GM04504 (cell line): ENCODE measurements at places on chromosomes 16 and 17.

DNA sequence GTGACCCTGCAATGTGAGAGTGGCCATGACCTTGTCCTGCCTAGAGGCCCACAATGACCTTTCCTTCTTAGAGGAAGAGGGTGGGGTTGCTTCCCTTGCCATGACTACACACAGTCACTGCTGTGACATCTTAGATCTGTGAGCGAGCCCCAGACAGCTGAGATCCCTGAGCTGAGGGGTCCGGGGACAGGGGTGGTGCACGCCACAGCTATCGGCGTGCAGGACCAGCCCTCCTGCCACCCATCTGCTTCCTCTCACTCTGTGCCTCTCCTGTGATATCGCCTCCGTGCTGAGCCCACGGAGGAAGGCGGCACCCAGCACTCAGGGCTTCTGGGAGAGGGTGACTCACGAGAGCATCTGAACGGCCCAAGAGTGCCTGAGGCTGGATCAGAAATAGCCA is 35.2 kb downstream of the KIAA0513 start:
- DNase-seq: no peak

GRCh38 chr16:79977940-79978836 is 377.7 kb upstream of the MAF start:
- no peak for DNase-seq

GRCh38 chr16:80063031-80063712 is 462.6 kb upstream of the MAF start:
- DNase-seq: no peak

GRCh38 chr16:27433636-27434035 is 31.7 kb downstream of the IL21R start:
- DNase-seq: no peak

DNA sequence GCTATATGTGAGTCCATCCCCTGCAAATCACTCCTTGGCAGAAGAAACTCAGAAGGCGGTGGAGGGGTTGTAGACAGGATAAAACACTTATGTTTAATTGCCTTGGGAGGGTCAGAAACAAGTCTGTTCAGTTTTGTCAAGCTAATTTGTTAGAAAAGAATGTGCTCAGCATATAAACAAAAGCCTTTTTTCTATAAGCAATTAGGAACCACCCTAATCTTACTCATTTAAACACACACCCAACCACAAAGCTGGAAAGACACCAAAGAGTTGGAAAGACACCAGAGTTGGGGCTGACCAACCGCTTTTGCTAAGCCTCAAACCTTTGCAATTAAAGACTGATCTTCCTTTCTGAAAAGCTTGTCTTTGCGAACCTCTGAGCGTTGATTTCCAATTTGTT is 439.2 kb upstream of the ERCC4 start:
- DNase-seq: no peak

DNA sequence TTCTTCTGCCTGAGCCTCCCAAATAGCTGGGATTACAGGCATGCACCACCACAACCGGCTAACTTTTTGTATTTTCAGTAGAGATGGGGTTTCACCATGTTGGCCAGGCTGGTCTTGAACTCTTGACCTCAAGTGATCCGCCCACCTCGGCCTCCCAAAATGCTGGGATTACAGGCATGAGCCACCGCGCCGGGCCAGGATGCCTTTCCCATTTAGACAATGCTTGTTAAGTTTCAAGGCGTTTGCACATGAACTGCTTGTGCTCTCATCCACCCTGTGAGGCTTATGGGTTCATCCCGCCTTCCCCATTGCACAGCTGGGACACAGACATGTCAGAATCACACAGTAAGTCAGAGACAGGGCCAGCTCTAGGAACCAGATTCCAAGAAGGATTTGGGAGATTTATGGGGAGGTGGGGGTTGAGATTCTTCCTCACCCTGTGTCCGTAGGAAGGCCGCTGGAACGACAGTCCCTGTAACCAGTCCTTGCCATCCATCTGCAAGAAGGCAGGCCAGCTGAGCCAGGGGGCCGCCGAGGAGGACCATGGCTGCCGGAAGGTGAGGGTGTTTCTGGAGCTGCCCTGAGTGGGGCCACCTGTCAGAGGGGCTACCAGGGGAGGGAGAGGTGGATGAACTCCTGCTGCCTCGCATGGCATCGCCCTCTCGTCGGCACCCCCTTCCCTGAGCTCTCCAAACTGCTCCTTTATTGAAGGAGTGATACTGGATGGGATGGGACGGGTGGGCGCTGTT is 46.3 kb downstream of the MRC2 start:
- DNase-seq: no peak

DNA sequence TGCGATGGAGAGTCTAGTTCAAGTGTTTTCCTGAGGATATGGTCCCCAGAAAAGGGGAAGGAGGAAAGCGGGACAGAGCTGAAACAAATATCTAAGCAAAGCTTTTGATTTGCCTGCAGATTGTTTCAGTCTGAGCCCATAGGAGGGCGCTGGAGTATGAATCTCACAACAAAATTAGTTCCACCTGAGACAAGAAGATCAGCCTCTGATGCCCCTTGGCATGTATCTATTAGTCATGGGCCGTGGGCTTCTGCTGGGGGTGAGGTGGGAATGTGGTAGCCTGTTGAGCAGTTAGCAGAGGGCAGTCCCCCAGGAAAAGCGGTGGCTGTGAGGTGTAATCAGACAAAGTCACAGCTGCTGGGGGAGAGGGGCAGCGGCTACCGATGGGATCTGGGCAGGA is 446.9 kb downstream of the CA10 start:
- no peak for DNase-seq

GRCh38 chr16:48831076-48831722 is 221.2 kb upstream of the N4BP1 start:
- DNase-seq: no peak

DNA sequence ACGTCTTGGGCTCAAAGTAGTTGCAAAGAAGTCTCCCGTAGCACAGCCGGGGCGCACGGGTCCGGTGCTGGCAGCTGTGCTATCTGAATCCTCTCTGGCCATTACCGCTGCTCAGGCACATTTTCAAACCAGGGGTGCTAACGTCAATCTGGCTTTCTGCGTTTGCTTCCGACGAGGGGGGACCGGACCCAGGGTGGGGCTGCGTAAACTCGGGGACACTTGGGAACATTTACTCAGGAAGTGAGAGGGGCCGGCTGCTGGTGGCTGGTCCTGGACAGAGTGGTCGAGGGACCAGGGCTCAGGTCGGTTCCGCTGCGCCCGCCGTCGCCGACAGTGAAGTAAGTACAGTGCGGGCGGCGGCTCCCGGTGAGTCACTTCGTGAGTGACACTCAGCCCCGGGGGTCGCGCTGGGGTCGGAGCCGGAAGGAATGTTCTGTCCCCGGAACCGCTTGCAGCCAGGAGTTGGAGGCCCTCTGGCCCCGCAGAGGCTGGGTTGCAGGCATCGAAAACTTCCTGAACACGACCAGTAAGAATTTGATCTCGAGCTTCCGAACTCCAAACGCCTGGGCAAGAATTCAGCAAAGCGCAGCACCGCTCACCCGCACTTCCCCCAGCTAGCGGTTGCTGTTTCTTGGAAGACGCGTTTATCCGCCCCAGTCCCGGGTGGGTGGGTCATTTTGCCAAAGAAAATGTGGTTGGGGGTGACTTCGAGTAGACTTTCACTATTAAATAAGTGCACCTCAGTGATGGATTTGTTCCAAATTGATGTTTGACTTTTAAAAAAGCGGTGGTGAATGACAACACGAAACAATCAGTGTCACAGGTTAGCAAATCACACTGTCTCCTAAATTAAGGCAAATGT is 1.4 kb upstream of the HS3ST3B1 start:
- DNase-seq: no peak

- DNase-seq: no peak
Observed at GRCh38 chr17:72145962-72146361, 25.1 kb downstream of the SOX9 start.

DNA sequence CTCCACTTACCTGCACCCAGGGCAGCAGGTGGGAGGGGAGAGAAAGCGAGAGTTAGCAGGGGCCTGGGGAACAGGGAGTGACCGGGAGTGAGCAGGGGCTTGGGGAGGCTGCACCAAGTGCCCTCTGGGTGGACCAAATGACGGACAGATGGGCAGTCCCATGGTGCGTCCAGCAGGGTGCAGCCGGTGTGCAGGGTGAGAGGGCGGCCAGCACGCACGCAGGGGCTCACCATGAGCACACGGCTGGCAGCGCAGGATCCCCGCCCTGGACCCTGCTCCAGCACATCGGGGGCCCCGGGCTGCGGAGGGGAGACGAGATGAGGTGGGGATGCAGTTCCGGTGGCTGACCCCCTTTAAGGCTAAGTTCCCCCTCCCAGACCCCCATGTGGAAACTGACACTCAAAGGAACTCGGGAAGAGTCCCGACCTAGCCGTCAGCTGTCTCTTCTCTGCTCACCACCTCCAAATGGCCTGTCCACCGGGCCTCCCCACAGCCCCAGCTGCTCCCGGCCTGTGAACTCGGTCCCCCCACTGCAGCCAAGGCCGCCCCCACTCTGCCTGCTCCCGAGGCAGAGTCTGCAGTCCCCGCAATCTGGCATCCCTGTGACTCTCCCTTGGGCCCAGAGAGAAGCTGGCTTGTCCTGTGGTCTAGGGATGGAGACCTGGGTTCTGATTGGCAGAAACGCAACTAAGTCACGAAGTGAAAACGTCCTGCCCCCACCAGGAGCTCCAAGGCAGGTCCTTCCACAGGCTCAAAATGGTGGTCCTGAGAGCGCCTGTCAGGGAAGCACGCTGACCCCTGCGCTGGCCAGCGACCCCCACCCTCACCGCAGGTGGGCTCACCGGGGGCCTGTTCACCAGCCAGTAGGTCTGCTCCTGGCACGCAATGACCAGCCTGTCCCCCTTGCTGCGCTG is 2.9 kb downstream of the RGS11 start:
- DNase-seq: no peak

DNA sequence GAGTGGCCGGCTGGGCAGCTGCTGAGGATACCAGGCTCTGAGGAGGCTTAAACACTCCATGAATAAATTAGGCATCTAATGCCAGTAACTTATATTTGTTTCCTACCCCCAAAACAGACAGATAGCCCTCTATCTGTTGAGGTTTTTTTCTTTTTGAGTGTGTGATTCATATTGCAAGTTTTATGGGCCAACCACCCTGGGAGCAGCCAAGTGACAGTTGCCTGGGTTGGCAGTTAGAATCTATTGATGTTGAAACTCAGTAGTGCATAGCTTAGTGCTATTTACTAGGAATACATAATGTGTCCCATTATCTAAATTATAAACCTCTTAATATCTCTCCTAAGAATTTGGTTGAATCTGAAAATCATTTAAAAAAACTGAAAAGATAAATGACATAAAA is 397.4 kb downstream of the CA10 start:
- no peak for DNase-seq

GRCh38 chr17:50145532-50146229 is 4.8 kb downstream of the PPP1R9B start:
- no peak for DNase-seq

- no peak for DNase-seq
Observed at GRCh38 chr16:66677836-66678235, 18.7 kb downstream of the CMTM4 start.

- DNase-seq: no peak
Observed at GRCh38 chr17:12665263-12666210, at the start of gene MYOCD. Gene MYOCD, plus strand, starts transcription at chr17:12665890. Its CDS starts 299 bp downstream, at chr17:12666189.

DNA sequence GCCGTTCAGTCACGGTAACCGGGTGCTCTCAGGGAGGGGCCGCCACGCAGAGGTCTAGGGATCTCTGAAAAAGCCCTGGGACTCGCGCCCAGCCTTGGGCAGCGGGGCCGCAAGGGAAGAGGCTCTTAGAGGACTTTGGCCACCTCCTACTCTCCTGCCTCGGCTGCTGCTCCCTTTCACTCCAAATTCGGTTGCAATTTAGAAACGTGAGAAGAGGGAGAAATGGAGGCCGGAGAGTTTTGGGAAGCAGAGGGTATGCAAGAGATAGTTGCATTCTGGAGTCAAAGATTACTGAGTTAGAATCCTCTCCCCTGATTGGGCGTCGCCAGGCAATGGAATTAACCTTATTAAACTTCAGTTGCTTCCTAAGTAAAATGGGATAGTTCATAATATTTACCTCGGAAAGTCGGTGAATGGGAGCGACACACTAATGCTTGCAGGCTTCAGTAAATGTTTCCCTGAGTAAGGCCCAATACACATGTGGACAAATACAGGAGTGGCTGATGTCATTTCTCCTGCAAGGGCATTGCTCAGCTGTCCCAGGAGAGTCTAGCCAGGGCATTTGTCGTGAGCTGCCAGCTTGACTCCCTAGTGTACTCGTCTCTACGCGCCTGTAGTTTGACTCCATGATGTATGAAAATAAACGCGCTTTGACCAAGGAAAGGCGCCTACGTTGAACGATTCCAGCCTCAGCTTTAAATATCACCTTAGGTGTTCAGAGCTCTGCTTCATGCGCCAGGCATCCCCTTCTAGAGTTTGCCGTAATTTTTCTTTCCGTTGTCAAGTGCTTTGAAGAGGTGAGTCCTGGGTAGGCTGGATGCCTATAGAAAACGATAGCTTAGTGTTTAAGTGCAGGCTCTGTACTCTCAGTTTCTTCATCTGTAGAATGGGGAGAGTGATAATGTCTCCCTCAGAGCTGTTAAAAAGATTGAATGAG is 667 bp downstream of the OGFOD1 start:
- peak; percentile 20 for DNase-seq

DNA sequence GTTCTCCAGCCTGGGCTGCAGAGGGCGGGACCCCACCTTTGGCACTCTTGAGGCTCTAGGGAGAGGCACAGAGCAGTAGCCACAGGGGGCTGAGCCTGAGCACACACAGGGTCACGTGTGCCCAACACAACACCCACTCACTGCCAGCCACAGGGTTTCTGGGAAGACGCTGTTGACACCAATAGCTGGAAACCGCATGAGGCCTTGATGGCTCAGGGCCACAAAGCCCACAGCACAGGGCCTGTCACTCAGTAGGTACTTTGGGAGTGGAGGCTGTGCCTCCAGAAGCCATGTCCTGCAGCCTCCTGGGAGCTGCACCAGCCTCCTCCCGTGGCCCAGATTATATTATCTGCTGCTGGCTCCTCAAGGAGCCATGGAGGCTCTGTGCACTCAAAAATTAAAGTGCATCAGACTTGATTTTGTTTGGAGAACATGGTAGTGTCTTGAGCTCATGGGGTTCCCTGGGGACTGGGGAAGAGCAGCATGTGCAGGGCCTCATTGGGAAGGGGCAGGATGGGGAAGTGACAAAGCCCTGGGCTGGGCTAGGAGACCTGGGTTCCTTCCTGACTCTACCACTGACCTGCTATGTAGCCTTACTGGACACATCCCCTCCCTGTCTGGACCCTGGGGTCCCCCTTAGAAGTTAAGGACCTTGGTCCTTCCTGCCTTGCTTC is 12.5 kb upstream of the SREBF1 start:
- DNase-seq: no peak

- DNase-seq: peak; percentile 2
Observed at GRCh38 chr16:47258874-47259461, 115.2 kb upstream of the NETO2 start.
